ENCODE measurements at places on chromosomes 1 and 21.

DNA sequence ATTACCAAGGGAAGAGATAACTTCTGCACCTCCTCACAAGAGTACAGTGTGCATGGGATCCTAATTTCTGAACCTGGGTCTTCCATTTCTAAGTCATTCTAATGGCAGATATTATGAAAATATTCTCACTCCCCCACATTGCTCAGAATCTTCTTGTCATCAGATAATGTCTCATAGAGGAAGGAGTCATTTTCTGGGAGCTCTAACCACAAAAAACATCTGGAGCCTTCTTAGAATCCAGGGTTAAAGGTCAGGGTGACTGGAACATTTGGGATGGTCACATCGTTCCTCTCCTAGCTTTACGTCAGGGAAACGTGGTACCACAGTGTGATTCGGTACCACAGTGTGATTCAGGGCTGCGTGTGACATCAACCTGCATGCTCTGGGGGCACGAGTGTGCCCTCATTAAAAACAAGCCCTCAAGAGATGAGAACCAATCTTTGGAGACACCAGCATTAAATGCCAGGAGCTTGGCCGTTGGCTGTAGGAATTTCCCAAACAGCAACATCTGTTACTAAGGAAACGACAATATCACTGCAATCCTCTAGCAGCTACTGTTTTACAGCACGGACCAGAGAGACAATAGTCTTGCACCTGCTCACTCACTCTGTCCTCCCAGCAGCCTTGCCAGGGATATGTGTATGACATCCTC lies 179.1 kb downstream of the PSMG1 start:
- no peak for DNase-seq

GRCh38 chr1:109528712-109529111 lies 11.0 kb upstream of the GPR61 start:
- no peak for DNase-seq

DNA sequence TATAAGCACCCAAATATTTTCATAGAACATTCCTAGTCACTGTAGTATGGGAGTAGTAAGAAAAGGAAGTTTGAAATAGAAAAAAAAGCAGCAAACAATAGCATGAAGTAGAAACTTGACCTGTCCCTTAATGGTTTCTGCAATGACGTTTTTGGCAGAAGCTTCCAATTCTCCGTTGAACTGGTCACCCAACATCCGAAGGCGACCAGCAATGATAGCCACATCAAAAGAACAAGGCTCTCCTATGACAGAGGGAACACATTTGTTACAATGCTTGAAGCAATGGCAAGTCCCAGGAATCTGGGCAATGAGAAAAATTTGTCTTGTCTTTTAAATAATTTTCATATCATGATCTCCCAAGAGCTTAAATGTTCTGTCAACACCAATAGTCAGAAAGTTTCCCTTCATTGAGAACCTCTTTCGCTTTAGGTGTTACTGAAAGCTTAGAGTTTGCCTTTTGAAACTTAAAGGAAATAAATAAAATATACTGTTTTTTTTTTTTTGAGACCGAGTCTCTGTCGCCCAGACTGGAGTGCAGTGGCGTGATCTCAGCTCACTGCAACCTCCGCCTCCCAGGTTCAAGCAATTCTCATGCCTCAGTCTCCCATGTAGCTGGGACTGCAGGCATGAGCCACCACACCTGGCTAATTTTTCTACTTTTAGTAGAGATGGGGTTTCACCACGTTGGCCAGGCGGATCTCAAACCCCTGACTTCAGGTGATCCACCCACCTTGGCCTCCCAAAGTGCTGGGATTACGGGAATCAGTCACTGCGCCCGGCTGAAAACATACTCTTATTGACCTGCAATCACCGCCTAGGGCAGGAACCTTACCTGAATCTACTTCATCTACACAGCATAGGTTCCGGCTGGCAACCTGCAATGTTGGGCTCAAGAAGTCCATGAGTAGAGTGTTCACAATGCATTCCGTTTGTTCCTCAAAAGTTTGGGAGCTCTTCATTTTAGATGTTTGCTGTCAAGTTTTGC lies 672 bp downstream of the BCL2L15 start:
- no peak for DNase-seq

DNA sequence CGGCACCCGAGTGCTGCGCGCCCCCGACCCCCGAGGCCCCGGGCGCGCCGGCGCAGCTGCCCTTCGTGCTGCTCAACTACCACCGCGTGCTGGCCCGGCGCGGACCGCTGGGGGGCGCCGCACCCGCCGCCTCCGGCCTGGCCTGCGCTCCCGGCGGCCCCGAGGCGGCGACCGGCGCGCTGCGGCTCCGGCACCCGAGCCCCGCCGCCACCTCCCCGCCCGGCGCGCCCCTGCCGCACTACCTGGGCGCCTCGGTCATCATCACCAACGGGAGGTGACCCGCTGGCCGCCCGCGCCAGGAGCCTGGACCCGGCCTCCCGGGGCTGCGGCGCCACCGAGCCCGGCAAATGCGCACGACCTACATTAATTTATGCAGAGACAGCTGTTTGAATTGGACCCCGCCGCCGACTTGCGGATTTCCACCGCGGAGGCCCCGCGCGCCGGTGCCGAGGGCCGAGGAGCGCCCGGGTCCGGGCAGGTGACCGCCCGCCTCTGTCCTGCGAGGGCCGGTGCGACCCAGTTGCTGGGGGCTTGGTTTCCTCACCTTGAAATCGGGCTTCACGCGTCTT lies 49.0 kb downstream of the SIM2 start:
- DNase-seq, result no peak

DNA sequence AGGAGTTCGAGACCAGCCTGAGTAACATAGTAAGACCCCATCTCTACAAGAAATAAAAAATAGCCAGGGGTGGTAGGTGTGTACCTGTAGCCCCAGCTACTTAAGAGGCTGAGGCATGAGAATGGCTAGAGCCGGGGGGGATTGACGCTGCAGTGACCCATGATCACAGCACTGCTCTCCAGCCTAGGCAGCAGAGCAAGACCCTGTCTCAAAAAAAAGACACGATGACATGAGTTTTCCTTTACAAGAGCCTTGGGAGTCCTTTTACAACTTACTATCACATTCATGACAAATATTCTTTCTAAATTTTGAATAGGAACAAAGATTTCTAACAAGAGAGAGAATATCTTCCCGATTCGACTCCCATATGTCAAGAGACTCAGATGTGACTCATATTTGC lies 3.3 kb upstream of the BRWD1 start:
- no peak for DNase-seq

- DNase-seq, result no peak
Observed at GRCh38 chr1:172991674-172992400, 58.9 kb downstream of the TNFSF18 start.

- DNase-seq, result no peak
Observed at GRCh38 chr1:213676736-213677135, 311.0 kb upstream of the PROX1 start.

DNA sequence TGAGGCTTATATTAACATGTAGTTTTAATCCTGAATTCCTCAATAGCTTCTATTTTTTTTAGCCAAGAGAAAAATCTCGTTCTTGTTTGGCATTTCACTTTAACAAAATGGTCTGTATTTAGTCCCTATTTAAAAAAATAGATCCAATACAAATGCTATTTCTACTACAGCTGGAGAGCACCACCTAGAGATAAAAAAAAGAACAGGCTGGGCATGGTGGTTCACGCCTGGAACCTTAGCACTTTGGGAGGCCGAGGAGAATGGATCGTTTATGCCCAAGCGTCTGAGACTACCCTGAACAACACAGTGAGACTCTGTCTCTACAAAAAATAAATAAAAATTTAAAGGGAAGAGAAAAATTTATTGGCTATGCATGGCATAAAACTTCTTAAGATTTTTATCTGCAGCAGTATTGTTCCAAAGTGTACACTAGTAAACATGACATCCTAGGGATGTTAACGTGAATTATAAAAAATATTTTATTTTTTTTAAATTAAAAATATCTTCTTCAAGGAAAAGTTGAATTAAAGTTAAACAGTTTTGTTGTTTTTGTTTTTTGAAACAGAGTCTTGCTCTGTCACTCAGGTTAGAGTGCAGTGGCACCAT lies 4.4 kb downstream of the ST7L start:
- no peak for DNase-seq

GRCh38 chr1:151504759-151505158 lies 6.4 kb upstream of the CGN start:
- no peak for DNase-seq

DNA sequence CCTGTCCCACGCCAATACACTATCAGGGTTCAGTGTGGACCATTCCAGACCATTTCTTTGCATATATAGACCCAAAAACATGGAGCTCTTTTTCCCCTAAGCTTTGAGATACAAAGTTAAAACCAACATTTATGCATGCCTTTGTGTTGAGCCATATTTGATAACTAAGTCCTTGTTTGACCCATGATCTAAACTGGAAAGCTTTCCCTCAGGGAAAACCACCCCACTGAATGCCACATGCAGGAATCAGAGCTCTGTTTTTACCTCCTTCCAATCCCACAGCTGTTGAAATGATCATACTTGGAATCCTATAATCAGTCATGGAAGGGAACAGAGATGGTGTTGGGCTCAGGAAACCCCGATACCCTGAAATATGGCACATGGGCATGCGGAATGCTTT lies 14.8 kb upstream of the SLC45A1 start:
- no peak for DNase-seq

- no peak for DNase-seq
Observed at GRCh38 chr1:164382384-164382783, 176.6 kb upstream of the PBX1 start.

GRCh38 chr1:169133801-169134502 lies 27.5 kb downstream of the ATP1B1 start:
- no peak for DNase-seq

GRCh38 chr1:70459496-70460225 lies 48.6 kb downstream of the CTH start:
- DNase-seq, result no peak

- DNase-seq, result no peak
Observed at GRCh38 chr1:37940299-37940947, 6.4 kb downstream of the INPP5B start.

DNA sequence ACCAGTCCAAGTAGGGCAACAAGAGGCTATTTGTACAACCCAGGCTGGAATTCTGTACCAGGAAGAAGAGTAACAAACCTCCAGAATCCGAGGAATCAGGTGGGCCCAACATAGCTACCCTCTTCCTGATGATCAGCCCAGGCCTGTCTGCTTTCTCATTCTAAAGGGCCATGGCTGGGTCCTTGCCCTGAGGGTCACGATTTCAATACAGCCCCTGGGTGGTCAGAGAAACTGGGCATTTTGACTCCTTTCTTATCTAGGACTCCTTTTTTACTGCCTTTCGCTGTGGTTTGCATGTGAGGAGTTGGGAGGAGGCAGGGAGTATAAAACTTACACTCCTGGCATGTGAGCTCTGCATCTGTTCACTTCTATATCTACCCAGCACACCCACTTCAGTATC lies 164.9 kb upstream of the COA6 start:
- no peak for DNase-seq

DNA sequence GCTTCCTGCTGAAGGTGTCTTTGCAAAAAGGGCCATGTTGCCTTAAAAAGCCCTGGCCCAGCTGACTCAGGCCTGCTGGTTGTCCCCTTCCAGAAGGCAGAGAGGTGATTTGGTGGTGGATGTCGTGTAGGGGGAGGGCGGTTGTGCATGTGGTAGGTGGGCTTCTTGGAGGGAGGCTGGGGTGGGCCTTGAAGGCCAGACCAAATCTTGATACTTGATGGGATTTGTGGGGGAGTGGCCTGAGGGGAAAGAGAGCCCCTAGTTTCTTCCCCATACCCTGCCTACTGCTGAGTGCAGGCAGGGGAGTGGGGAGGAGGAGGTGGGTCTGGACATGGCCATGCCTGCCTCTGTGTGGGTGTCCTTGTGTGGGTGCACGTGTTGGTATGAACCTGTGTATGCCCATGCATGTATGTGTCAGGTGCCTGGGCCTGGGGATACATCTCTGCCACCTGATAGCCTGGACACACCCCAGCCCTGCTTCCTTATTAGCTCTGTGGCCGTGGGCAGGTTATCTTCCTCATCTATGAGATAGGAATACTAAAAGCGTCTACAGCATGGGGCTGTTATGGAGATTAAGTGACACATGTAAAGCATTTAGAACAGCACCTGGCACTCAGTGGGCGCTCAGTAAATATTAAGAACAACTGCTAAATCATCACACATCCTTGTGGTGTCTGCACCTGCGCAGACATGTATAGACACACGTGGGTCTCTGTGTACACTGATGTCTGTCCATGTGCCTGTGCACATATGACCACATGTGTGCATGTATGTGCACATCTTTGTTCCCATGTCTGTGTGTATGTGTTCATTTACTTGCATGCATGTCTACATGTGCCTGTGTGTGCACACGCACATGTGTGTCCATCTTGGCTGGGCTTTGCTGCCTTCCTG lies 17.0 kb downstream of the FAM151A start:
- DNase-seq, result no peak

GRCh38 chr1:226697151-226697928 lies 41.7 kb downstream of the ITPKB start:
- no peak for DNase-seq

DNA sequence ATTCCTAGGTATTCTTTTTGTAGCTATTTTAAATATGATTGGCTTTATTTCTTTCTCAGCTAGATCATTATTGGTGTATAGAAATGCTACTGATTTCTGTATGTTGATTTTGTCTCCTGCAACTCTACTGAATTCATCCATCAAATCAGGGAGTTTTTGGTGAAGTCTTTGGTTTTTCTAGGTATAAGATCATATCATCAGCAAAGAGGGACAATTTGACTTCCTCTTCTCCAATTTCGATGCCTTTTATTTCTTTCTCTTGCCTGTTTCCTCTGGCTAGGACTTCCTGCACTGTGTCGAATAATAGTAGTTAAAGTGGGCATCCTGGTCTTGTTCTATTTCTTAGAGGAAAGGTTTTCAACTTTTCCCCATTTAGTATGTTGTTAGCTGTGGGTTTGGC lies 27.5 kb upstream of the PRKACB start:
- no peak for DNase-seq

- DNase-seq, result no peak
Observed at GRCh38 chr1:25618433-25618808, 1.8 kb downstream of the MAN1C1 start.

DNA sequence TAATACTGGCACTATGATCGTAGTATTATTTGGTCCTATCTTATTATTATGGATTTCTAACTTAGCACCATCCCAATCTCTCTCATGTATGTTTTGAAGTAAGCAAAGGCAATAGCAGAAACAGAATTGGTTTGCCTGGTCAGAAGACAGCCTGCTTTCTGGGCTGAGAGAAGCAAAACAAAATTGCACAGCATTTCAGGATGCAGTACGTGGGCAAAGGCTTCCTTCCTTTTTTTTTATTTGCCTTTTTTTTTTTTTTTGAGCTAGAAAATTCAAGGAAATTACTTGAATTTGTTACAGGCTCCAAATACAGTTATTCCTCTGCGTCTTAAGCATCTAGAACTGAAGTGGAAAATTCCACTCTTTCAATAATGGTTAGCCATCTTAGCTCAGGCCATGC lies 8.8 kb downstream of the CDA start:
- DNase-seq, result no peak

DNA sequence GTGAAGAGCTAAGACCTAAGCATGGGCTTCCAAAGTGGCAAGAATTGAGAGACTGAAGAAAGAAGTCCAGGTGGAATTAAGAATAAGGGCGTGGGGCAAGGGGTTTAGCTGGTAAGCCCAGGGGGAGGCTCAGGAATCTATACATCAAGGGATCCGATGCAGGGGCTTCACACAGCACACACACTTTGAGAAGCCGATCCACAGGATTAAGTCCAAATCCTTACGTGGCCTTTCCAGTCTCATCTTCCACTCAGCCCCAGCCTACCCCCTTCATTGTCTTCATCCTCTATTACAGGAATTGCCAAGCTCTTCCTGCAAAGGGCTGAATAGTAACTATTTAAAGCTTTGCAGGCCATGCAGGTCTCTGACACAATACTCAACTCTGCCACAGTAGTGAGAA lies 101.3 kb downstream of the TGFBR3 start:
- DNase-seq, result no peak
